ENCODE measurements at places on chromosomes 7 and 10.

DNA sequence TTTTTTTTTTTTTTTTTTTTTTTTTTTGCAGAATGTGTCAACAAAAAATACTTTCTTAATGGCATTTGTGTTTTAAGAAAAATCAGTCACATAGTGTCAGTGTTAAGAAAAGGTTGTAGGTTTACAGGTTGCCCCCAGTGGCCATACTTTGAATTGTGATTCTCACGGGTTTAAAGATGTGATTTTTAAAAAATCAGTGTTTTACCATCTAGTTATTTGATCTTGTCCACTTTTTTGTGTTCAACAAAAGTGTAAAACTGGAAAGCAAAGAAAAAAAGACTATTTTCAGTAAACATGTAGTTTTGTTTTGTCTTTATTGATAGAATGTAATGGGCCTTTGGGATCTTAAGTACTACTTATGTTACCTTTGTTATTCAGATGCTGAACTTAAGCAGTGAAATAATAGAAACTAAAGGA, 25.7 kb downstream of the SUV39H2 start:
- no peak for DNase-seq

- no peak for DNase-seq
Measured at GRCh38 chr7:42233171-42233570, 3.8 kb downstream of the GLI3 start.

DNA sequence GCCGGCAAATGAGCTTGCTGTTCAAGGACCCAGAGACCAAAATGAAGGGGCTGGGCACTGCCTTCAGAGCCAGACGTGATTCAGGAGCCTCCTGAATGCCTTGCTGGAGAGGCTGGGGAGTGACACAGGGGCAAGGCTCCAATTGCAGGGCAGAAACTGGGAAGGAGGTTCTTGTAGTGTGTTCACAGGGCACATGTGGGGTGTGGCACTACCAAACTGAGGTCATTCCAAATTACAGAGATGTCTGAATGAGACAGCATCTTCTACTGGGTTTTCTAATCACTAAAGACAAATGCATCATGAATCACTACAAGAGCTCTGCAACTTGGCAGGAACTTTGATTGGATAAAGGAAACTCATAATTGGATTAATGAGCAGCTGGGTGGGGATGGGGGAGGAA, 17.8 kb downstream of the CRTAC1 start:
- DNase-seq: no peak

DNA sequence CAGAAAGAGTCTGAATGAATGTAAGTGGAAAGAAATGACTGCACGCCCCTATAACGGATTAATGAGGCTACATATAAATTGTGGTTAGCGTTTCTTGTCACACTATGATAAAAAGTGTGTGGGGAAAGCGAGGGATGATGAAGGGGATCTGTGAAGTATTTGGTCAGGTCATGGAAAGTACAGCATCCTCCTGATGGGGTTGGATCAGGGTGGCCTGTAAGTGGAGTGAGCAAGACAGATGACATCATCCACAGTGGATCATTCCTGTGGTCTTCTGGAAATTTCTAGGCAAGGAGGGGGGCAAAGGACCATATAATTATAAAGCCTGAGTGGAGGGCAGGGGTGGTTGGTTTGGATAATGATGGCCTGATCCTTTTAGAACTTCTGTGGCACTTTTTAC, 606.0 kb downstream of the INHBA start:
- DNase-seq: no peak

DNA sequence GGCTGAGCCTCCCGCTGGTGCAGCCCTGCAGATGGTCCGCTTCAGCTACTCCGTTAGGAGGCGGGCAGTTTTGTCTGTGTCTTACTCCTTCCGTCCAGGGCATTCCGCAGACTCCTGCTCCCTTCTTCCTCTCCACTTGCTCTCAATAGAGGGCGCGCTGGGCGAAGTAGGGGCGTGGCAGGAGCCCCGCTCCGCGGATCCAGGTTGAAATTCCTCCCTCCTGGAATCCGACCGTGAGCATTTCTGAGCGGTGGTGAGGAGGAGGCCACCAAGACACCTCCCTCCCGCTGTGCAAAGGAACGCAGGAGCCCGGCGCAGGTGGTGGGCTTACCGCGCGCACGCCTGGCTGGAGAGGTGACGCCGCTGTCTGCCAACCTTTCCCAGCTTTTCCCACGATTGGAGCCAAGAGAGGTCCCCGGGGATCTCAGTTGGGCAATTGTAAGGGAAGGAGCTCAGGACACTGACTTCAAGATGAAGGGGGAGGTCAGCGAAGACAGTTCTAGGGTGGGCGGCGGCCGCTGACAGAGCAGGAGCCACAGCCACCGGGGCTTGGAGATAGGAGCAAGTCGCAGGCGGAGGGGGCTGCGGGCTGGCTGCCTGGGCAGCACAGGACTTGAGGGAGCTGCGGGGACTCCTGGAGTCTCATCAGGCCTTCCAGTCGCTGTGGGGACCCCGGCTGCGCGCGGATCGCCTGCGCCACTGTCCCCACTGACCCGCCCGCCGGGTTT, 1011.3 kb downstream of the XPNPEP1 start:
- peak; percentile 74 for DNase-seq

All from mucosa of gallbladder (tissue), 1 donor.